ENCODE measurements at places on chromosomes 16 and 17. TPM values are rescaled to one million over a fixed set of nuclear protein-coding genes. Genes with fewer than 3 reads are reported as not detected.

CHTF18 gene
- total RNA-seq, result 27.1 TPM

CPHXL2 gene
- not detected for total RNA-seq

WNK4 gene
- 0.33 TPM for total RNA-seq

SDR42E1 gene
- 11.2 TPM for total RNA-seq

CCL23 gene
- total RNA-seq, result not detected

GLIS2 gene
- total RNA-seq, result 2.0 TPM

ERI2 gene
- 31.0 TPM for total RNA-seq

CACNG4 gene
- 7.9 TPM for total RNA-seq

IGF2BP1 gene
- total RNA-seq, result 24.3 TPM

C17orf67 gene
- 1.3 TPM for total RNA-seq

RNF166 gene
- 11.1 TPM for total RNA-seq

ACLY gene
- 67.5 TPM for total RNA-seq

TNP2 gene
- total RNA-seq, result not detected

CDR2L gene
- 47.9 TPM for total RNA-seq

NPIPB6 gene
- 3.1 TPM for total RNA-seq

CCDC200 gene
- not detected for total RNA-seq

KRTAP9-2 gene
- not detected for total RNA-seq

AGRP gene
- total RNA-seq, result not detected

TP53TG3C gene
- not detected for total RNA-seq

SLFN13 gene
- total RNA-seq, result 8.9 TPM

SOX9 gene
- total RNA-seq, result 1.2 TPM

PDILT gene
- total RNA-seq, result not detected

LRRC37A gene
- total RNA-seq, result 3.7 TPM

GRIN2A gene
- total RNA-seq, result not detected

SPAG7 gene
- 68.7 TPM for total RNA-seq

PSMC3IP gene
- 4.3 TPM for total RNA-seq

KRTAP1-5 gene
- total RNA-seq, result not detected

HOXB4 gene
- total RNA-seq, result 0.79 TPM

Data from placental epithelial cell (primary cell).